Colonic mucosa (tissue), 4 donors: ENCODE measurements at places on chromosomes 16 and 17.

DNA sequence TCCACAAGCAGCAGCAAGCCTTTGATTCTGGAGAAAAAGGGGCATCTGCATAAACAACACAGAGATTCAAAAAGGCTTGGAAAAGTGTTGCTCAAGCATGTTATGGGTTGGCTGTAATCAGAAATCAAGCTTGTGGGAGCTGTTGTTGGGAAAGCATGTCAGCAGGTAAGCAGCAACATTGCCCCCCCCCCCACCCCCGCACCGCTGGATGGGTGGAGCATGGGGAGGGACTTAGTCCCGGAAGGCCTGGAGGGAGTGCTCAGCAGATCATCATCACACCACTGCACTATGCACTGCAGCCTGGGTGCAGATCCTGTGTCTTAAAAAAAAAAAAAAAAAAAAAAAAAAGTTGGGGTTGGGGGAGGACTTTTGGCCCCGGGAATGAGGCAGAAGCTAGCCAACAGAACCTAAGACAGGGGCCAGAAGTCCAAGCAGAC, 16.8 kb upstream of the AKAP1 start:
- no peak overlapping the region for H3K27ac ChIP-seq
- H3K27me3 ChIP-seq = no peaks in the 10 kb centered on the region
- no peaks in the 10 kb centered on the region for H3K4me1 ChIP-seq
- no peak overlapping the region for H3K4me3 ChIP-seq
- DNase-seq = no peak

GRCh38 chr16:54165912-54166865, 120.4 kb downstream of the IRX3 start:
- H3K36me3 ChIP-seq = no peaks in the 10 kb centered on the region
- no peaks in the 10 kb centered on the region for H3K27me3 ChIP-seq
- no peaks in the 10 kb centered on the region for H3K4me1 ChIP-seq
- no peak overlapping the region for H3K4me3 ChIP-seq
- DNase-seq = no peak
- H3K27ac ChIP-seq = no peak overlapping the region

GRCh38 chr16:25912321-25912720, 220.6 kb downstream of the HS3ST4 start:
- no peak for DNase-seq
- no peaks in the 10 kb centered on the region for H3K27me3 ChIP-seq
- H3K27ac ChIP-seq = no peak overlapping the region
- no peak overlapping the region for H3K4me3 ChIP-seq
- no peaks in the 10 kb centered on the region for H3K36me3 ChIP-seq

DNA sequence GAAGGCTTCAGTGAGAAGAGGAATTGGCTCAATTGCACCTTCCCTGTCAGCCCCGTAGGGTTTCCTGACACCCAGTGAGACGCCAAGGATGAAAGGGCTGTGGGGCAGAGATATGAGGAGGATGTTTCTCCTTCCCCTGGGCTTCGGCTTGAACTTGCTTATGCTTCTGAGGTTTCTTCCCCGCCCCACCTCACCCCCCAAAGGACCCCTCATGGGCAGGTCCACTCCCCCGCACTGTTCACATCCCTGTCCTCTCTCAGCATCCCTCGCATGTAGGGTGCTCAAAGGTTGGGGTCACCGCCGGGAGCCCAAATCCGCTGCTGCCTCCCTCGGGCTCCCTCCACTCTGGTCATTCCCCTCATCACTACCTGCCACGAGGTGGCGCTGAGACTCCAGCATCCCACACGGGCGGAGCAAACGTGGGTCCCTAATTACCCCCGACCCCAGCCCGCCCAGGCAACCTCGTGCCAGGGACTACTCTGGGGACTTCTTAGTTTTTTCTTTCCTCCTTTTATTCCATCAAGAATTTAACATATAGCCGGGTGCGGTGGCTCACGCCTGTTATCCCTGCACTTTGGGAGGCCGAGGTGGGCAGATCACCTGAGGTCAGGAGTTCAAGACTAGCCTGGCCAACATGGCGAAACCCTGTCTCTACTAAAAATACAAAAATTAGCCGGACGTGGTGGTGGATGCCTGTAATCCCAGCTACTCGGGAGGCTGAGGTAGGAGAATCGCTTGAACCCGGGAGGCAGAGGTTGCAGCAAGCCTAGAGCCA, 3.3 kb upstream of the TRARG1 start:
- peaks cover 21% of the 10 kb centered on the region for H3K27me3 ChIP-seq
- H3K36me3 ChIP-seq = no peaks in the 10 kb centered on the region
- no peaks in the 10 kb centered on the region for H3K4me1 ChIP-seq
- H3K27ac ChIP-seq = no peak overlapping the region
- peak; percentile 69 for DNase-seq

DNA sequence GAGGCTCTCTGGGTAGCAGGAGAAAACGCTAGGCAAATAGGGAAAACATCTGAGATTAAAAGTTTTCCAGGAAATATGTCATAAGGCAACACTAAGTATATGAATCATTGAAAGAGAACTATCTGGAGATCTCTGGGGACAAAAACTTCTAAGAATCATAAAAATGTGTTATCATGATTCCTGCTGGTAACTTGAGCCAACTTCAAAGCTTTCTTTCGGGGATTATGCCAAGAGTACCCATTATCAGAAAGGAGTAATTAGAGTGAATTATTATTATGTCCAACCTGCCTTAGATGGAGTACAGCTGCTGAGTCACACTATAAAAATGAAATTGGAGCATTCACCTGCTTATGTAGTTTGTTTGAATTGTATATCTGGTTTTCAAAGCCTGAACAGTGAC, 488.5 kb upstream of the SOX9 start:
- no peaks in the 10 kb centered on the region for H3K36me3 ChIP-seq
- no peak overlapping the region for H3K4me3 ChIP-seq
- no peak for DNase-seq
